Osteoblast (primary cell): ENCODE measurements at places on chromosomes 2 and 18. TPM values are rescaled to one million over a fixed set of nuclear protein-coding genes. Genes with fewer than 3 reads are reported as not detected.

The SMYD1 gene
- not detected in 2 replicates for total RNA-seq

GRCh38 chr2:239811806-239812560 lies 213.2 kb downstream of the NDUFA10 start:
- peak; percentile 41 for DNase-seq

The SP5 gene
- total RNA-seq: not detected in 2 replicates

- peak; percentile 50 for DNase-seq
Measured at GRCh38 chr2:66446941-66447340, 12.0 kb downstream of the MEIS1 start.

DNA sequence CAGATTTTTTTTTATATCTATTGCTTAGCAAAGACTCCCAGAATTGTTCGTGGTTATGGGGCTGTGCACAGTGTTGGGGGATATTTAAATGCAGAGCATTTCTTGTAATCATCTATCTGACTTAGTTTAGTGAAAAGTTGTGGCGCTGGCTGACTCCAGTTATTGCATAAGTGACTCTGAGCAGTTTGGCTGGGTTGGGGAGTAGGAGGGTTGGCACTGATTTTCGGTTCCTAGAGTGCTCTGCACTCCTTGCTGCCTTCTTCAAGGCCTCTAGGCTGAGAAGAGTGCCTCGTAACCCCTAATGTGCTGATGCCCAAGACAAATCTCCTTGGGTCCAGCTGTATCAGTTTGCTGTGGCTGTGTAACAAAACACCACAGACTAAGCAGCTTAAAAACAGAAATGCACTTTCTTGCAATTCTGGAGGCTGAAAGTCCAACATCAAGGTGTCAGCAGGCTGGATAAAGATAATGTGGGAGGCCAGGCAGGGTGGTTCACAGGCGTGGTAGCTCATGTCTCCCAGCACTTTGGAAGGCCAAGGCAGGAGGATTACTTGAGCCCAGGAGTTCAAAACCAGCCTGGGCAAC lies 6.5 kb upstream of the IMPA2 start:
- DNase-seq: no peak

- DNase-seq: no peak
Measured at GRCh38 chr2:178530131-178530530, 49.9 kb downstream of the PLEKHA3 start.

GRCh38 chr2:65053199-65053598 lies 3.0 kb upstream of the CEP68 start:
- DNase-seq: no peak

- DNase-seq: no peak
Measured at GRCh38 chr2:175207741-175208438, 26.4 kb upstream of the ATP5MC3 start.

DNA sequence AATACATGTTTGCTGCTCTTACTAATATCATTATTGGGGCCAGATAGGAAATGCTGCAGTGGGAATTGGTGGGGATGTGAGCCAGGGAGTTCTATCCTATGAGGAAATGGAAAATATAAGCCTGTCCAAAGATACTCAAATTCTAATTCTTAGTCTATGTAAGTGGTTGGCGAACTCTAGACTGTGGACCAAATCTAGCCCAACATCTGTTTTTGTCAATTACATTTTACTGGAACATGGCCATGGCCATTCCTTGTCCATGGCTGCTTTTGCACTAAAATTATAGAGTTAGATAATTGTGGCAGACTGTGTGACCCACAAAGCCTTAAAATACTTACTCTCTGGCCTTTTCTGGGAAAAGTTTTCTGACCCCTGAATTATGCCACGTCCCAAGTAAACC lies 113.3 kb downstream of the MGAT5 start:
- DNase-seq: no peak

GRCh38 chr18:48934723-48935432 lies 15.9 kb downstream of the SMAD7 start:
- peak; percentile 80 for DNase-seq

GRCh38 chr2:190036071-190036470 lies 26.5 kb downstream of the MSTN start:
- DNase-seq: no peak

GRCh38 chr18:24754583-24755253 lies 294.3 kb downstream of the HRH4 start:
- no peak for DNase-seq

- no peak for DNase-seq
Measured at GRCh38 chr2:119574864-119575263, 30.6 kb downstream of the CFAP221 start.

DNA sequence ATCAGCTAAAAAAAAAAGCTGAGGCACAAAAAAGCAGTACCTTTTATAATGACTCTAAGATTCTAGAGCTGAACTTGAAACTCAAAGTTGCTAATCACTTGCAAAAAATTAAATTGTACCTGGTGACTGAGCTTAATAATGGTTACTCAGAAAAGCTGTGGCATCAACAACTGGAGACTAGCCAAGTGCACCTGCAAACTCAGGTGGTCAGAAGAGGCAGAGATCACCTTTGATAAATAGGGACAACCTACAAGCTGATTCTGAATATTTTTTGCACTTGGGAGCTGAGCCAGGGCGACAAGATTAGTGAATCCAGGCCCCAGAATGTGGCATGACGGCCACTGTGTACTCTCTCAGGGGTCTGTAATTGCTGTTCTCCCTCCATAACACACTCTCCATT lies 3.0 kb downstream of the ABHD3 start:
- no peak for DNase-seq

- no peak for DNase-seq
Measured at GRCh38 chr2:233141901-233142300, 81.8 kb downstream of the INPP5D start.

The COLEC11 gene
- total RNA-seq: under 0.01 and 0.36 TPM in 2 replicates

DNA sequence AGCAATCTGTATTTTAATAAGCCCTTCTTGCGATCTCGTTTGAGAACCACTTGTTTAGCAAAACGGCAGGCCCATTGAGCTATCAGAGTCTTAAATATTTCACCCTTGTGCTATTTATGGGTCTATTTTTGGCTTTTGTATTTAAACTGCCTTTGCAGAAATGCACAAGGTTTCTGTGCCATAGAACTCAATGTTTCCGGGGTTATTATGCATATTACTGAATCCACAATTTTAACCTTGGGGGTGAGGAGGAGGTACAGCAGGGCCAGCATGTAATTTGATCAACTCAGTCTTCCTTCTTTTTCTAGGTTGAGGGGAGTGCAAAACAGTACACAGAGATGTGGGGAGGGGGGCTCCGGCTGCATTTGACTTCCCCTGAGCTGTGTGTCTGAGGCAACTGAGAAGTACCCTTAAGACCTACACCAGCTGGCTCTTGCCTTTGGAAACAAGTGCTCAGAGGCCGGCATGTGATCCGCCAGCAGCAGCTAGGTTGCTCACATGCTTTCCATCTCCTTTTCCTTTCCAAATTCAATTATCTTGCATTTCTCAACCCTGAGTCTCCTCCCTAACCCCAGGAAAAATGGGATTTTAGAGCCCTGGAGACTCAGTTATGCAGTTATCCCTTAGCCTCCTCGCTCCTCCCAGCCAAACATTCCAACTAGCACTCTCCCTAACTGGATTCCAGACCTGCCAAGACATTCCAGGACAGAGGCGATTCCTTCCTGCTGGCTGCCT lies 103.0 kb downstream of the HNRNPLL start:
- no peak for DNase-seq

DNA sequence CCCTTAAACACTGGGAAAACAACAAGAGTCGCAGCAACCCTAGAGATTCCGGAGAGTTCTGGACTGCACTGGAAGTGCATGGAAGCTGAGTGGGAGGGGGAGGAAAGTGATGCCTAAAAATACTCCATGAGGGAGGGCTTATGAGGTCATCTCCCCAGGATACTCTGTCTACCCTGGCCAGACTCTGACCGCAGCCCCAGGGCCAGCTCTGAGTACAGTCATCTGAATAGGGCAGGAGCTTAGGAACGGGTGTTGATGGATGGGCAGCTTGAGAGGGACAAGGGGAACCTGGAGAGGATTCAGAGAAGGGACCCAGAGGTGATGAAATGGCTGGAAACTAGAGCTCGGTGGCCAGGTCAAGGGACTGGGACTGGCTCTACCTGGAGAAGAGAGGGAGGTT lies 79.3 kb upstream of the IGFBP5 start:
- DNase-seq: peak; percentile 94

The TNFAIP6 gene
- 43.1 and 61.6 TPM in 2 replicates for total RNA-seq

DNA sequence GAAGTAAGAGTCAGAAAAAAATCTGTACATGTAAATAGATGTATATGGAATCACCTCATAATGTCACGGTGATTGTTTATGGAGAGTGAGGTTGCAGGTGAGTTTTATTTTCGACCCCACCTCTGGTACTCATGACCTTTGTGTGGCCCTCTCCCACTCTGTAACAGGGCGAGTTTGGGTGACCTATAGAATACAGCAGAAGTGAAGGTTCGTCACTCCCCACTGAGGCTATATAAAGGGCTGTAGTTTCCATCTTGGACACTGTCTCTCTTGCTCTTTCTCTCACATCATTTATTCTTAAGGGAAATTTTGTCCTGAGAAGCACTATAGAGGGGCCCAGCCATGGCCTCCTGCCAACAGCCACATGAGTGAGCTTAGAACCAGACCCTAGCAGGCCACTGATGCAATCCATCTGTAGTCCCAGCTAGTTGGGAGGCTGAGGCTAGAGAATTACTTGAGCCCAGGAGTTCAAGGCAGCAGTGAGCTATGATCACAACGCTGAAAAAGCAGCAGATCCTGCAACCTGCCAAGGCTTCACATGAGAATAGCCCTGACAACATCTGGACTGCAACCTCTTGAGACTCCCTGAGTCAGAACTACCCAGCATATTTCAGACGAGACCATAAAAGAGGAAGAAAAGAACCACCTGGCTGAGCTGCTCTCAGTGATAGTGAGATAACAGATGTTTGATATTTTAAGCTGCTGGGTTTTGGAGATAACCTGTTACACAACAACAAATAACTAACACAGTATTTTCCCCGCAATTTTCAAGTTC lies 74.3 kb upstream of the SLC1A4 start:
- peak; percentile 36 for DNase-seq

The LGALSL gene
- 3.6 and 3.8 TPM in 2 replicates for total RNA-seq

The DYNAP gene
- total RNA-seq: not detected in 2 replicates

DNA sequence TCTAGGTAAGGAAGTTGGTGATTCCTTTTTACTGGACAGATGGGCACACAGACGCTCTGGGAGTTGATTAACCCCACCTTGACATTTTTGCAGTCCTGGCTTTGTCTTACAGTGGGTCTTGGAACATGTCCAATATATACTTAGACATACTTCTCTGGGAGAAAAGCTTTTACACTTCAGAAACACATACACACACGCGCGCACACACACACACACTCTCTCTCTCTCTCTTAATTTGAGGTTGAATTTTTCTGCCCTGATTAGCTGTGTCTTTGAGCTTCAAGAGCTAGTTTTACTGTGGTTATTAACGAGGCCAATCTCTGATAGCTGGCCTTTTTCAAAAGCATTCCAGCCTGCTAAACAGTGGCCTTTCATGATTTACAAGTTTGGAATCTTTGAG lies 215.0 kb downstream of the MYCN start:
- no peak for DNase-seq

GRCh38 chr2:172279214-172279613 lies 148.2 kb upstream of the ITGA6 start:
- no peak for DNase-seq

DNA sequence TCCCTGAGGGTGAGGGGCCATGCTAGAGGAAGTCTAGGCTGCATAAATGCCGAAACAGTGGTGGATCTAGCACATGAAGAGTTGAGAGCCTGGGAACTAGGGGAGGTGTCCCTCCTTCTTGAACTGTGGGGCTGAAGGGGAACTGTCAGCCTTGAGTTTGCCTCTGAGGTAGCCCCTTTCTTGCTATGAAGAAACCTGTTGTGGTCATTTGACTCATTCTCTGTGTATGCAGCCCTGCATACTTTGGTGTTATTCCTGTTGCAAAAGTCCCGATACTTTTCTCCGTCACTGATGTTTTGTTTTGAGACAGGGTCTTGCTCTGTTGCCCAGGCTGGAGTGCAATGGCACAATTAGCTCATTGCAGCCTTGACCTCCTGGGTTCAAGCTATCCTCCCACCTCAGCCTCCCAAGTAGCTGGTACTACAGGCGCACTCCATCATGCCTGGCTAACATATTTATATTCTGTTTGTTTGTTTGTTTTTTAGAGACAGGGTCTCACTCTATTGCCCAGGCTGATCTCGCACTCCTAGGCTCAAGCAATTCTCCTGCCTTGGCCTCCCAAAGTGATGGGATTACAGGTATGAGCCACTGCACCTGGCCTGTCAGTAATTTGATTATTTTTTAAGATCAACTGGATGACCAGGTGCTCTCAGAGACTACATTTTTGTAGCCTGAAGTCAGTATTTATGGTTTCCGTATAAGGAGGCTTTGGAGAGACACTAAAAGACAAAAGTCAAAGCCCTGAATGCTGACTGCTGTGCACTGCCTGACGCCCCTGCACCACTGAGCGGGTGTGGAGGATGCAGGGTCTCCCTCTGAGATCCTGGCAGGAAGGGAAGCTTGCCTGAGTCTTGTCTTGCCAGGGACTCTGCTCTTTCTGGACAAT lies 126.0 kb upstream of the MSH6 start:
- peak; percentile 26 for DNase-seq

- peak; percentile 34 for DNase-seq
Measured at GRCh38 chr2:231929961-231930592, 3.9 kb upstream of the NPPC start.

DNA sequence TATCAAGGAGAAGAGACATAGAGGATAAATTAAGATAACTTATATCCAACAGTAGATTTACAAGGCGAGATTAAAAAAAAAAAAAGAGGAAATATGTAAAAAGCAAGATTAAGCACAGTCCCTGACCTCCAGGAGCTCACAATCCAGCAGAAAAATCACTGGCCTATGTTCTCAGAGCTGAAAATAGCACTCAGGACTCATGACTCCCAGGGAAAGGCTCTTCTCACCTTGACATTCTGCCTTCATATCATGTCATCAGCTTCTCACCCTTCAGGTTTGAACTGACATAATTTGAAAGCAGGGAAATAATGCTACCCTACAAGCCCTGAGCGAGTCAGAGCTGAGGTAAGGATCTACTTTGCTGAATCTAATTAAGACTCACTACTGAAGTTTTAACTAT lies 82.8 kb downstream of the L3MBTL4 start:
- DNase-seq: no peak

- no peak for DNase-seq
Measured at GRCh38 chr2:145292166-145292565, 772.2 kb upstream of the ZEB2 start.

- peak; percentile 52 for DNase-seq
Measured at GRCh38 chr2:160141419-160141818, 58.7 kb downstream of the ITGB6 start.

GRCh38 chr2:68993660-68994059 lies 19.2 kb downstream of the GKN1 start:
- DNase-seq: no peak
